ENCODE measurements at places on chromosomes 16 and 17. TPM values are rescaled to one million over a fixed set of nuclear protein-coding genes. Genes with fewer than 3 reads are reported as not detected.
A peak's percentile ranks its signal among the peaks of the same experiment; 100 is the strongest.

DNA sequence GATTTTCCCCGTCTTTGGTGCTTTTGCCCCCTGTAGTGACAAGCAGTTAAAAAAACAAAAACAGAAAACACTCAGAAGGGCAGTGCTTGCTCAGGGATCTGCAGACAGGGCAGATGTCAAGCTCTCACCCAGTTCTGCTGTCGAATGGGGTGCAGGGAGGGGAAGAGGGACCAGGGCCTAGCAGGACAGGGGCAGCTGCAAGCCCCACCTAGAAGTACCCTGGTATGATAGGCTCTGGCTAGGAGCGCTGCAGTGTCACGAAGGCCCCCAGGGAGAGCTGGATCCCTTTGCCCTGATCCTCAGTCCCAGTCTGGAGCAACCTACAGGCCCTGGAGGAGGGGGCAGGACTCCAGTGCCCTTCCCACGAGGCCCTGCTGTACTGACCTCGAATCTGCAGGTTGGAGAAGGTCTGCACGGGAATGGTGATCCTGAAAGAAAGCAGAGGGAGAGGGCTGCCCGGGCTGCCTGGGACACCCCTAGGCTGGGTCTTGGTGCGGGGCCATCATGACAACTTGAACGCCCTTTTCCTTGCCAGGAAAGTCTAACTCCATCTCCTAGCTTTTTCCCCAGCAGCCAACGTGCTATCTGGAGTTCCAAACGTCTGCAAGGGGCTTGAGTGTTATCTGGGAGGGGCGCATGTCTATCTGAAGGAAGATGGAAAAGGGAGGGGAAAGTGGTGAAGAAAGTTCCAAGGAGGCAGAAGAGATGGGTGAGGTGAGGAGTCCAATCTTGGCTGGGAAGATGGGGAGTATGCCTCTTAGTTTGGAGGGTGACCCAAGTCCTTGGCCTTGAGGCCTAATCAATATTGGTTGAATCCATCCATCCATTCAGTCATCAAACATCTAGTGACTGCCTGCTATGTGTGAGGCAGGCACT, 4.8 kb downstream of the GFAP start:
- DNase-seq, result no peak

DNA sequence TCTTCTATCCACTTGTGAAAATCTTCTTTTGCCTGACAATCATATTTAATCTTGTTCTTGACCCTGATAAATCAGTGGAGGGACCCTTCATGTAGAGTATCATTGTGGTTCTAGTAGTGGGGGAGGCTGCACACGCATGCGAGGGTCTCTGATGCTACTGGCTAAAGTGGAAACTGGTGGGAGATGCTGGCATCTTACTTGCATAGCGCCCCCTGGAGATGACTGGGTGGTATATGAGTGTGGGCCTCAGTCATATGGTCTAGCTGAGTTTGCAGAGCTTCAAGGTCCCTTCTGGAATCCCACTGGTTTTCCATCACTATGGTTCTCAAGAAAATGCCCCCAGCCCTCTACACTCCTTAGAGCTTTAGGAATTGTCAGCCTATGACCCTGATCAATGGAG, 236.4 kb upstream of the AXIN2 start:
- no peak for DNase-seq

GRCh38 chr16:49806446-49806845, 49.5 kb downstream of the ZNF423 start:
- no peak for DNase-seq

DNA sequence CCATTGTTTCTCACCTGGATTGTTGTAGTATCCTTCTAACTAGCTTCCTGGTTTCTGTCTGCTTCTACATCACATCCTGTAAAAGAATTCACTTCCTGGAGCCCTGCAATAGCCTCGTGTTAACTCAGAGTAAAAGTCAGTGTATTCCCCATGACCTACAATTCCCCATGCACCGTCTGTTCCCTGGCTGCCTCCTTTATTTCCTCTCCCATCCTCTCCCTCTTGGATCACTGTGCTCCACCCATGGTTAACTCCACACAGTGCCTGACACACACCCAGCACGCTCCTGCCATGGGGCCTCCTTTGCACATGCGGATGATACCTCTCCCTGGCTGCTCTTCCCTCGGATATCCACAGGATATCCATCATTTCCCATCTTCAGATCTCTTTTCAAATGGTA, 301.4 kb upstream of the IRX3 start:
- no peak for DNase-seq

- no peak for DNase-seq
These were observed 13.4 kb upstream of the ZFPM1 start for GRCh38 chr16:88439706-88440105.

DNA sequence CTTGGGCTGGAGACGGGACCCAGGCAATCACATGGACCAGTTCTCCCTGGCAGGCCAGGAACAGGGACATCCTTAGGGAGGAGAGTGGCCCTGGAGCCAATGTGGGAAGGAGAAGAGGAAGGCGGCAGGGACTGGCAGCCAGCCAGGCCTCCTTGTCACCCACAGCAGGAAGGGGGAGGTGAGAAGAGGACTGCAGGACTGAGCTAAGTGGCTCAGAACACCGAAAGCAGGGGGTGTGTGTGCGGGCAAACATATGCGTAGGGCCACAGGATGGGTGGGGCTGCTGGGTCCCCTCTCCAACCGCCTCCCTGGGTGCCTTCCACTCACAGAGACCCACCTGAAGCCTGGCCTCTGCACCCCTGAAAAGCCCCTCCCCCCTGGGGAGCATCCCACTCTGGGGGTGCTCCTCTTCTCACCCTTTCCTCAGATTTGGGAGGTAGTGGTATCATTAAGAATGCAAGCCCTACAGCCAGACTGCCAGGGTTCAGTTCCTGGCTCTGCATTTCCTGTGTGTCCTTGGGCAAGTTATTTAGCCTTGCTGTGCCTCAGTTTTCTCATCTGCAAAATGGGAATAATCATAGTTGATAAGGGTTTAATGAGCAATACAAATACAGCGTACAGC, 8.1 kb downstream of the PNMT start:
- DNase-seq, result no peak

- no peak for DNase-seq
These were observed 467 bp upstream of the EMP2 start for GRCh38 chr16:10580883-10581247.

- DNase-seq, result no peak
These were observed 8.5 kb downstream of the HASPIN start for GRCh38 chr17:3732210-3732621.

- no peak for DNase-seq
These were observed 141.1 kb downstream of the RAB11FIP4 start for GRCh38 chr17:31532526-31532925.

DNA sequence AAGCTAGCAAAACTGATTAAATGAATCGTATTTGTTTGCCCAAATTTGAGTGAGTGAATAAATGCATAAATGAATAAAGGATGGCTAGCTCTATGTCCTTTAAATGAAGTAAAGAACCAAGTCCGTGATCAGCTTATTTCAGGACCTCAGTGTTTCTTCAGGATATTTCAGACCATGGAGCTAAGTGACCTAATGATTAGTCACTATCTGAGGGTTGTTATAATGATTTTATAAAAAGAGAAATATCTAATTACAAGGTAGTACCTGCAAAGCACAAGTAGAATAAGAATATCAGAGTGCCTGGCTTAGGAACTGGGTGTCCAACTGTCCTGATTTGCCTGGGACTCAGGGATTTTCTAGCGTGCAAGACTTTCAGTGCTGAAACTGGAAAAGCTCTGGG, 12.5 kb downstream of the KCNJ2 start:
- DNase-seq, result no peak

- no peak for DNase-seq
These were observed 18.2 kb downstream of the CMTM4 start for GRCh38 chr16:66678337-66678736.

DNA sequence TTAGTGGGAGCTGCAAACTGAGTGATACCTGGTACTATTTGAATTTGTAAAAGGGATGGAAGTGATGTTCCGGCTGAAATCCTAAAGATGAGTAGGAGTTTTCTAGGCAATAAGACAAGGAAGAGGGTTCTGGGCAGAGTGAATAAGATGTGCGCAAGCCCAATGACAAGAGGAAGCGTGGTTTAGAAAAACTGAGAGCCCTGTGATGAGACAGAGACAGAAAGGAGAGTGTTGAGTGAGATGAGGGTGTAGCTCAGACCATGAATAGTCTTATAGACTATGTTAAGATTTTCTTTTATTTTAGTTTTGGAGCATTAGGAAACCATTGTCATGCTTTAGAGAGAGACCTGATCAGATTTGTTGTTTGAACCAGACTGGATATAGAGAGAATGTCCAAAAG, 50.2 kb downstream of the COX10 start:
- DNase-seq, result no peak

GRCh38 chr17:21816592-21817567, 124.6 kb downstream of the KCNJ18 start:
- no peak for DNase-seq

GRCh38 chr17:34011599-34011998, 243.5 kb upstream of the CCL2 start:
- no peak for DNase-seq

DNA sequence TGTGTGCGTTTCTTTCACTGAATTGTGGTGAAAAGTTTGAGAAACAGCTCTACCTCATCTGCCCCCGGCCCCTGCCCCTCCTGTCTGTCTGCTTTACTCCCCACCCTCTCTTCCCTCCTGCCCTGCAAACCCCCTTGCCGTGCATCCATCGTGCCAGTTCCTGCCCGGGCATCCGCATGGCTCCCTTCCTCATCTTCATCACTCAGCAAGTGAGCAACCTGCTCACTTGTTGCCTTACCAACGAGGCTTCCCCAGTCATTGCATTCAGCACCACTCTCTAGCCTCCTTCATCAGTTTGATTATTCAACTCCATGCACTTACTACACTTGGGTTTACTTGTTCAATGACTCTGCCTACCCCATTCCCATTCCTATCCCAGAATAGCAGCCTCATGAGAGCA, 34.8 kb upstream of the SDK2 start:
- no peak for DNase-seq

DNA sequence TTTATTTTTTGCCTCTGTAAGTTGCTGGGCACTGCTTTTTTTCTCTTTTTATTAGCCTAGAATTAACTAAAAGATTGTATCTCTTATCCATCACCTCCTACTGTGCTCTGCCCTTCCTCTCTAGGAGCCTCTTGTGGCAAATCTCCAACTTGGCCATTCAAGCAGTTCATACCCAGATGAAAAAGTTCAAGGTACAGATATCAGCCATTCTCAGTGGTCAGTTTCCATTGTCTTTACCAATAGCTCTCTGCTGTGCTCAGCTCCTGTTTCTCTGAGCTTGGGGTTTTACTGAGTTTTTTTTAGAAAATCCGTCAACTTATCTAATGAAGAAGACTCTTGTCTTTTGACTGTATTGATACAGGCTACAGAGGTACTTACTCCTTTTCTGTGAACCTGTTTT, 15.6 kb downstream of the MOSMO start:
- no peak for DNase-seq

- no peak for DNase-seq
These were observed 2.1 kb upstream of the CACNG1 start for GRCh38 chr17:67041941-67042899.

DNA sequence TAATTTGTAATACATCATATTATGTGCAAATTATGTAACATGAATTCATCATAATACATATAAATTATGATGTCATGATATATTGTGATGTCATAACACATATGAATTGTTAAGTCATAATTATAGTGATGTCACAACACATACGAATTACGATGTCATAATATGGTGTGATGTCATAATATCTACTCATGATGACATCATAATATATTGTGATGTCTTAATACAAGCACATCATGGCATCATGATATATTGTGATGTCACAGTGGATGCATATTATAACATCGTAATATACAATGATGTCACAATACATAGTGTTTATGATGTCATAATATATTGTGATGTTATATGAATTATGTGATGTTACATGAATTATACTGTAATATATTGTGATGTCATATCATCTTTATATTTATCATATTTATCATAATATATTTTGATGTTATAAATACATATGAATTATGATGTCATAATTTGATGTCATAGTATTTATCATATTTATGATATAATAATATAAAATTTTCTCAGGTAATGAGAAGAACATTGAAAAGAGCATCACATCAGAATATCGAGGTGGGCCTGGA, 1793.0 kb downstream of the TP53TG3F start:
- DNase-seq, result no peak

DNA sequence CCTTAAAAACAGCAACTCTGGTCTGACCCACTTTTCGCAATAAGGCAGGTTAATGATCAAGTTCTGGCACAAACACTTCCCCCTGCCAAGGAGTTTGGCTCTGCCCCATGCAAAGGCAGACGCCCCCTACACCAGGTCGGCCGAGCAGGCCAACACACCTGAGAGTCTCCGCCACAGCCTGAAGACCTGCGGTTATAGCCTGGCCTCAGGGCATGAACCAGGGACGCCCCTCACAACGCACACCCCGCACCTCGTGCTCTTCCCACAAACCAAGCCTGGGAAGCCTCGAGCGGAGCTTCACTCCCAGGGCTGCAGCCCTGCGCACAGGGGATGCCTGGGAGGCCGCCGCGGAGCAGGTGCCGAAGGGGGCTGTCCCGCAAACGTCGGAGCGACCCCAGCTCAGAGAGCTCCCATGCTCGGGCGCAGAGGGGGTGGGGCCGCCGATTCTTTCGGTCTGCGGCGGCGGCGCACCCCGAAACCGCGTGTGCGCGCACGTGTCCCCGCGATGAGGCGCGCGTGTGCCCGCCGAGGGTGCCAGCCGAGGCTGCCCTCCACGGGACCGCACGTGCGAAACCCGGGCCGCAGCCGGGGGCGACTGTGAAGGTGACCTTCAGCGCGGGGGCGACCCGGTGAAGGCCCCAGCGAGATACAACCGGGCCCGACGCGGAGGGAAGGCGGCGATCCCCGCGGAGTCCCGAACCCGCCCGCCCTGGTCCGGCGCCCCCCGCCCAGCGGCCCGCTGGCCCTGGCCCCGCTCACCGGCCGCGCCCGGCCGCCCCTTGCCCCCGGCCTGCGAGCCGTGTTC, 559 bp downstream of the CLUH start:
- DNase-seq, result peak; percentile 65

DNA sequence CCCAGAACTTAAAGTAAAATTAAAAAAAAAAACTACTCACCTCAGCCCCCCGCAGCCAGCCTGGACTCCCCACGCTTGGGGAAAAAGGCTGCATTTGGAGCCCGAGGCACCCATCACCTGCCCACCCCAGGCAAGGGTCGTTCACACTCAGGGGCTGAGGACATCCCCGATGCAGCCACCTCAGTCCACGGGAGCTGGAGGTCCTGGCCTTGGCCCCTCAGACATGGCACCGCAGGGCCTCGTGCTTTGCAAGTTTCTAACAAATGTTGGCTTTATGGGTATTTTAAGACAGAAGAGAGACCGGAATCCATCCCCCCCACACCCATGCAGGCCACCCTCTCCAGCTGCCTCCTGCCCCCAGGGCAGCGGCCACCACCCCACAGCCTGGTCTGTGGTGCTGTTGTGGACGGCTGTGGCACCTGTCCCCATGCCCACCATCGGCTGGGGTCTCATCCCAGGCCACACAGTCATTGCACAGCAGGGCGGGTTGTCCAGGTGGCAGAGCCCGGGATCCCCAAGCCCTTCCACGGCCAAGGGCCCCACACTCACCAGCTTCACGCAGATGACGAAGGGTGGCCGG, 116.4 kb upstream of the ZNF750 start:
- DNase-seq, result no peak

KRT24 gene
- total RNA-seq, result not detected

UTS2R gene
- total RNA-seq, result not detected

SLC12A3 gene
- total RNA-seq, result 0.09 TPM

CSH1 gene
- not detected for total RNA-seq

ADGRG1 gene
- 2.3 TPM for total RNA-seq

SOCS1 gene
- total RNA-seq, result 1.8 TPM

EVPLL gene
- 1.0 TPM for total RNA-seq

G6PC3 gene
- total RNA-seq, result 6.7 TPM

GCGR gene
- 72.0 TPM for total RNA-seq

SPATA22 gene
- total RNA-seq, result 0.19 TPM

KRT39 gene
- not detected for total RNA-seq

NPIPA1 gene
- 43.4 TPM for total RNA-seq
